ENCODE measurements at places on chromosomes 7 and 10.

DNA sequence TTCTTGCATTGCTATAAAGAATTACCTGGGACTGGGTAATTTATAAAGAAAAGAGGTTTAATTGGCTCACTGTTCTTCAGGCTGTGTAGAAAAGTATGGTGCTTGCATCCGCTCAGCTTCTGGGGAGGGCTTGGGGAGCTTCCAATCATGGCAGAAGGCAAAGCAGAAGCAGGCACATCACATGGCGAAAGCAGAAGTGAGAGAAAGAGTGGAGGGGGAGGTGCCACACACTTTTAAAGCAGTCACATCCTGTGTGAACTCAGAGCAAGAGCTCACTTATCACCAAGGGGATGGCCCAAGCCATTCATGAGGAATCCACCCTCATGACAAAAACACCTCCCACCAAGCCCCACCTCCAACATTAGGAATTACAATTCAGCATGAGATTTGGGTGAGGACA lies 303.5 kb downstream of the OTUD1 start:
- no peak for DNase-seq

DNA sequence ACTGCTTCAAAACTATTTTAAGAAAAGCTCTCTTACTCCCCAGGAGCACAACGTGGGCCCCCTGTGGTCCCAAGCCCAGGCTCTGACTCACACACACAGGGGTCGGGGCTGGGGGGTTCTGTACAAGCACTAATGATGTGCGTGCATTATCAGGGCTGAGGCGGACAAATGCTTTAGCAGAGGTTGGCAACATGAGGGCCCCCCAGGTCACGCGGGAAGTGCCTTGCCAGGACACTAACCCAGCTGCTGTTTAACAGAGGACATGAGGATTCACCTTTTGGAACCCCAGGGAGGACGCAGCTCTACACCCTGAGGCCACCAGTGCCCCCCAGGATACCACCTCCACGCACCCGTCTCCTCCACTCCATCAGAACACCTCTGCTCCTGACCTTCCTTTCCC lies 342.8 kb downstream of the DNAJB6 start:
- no peak for DNase-seq

DNA sequence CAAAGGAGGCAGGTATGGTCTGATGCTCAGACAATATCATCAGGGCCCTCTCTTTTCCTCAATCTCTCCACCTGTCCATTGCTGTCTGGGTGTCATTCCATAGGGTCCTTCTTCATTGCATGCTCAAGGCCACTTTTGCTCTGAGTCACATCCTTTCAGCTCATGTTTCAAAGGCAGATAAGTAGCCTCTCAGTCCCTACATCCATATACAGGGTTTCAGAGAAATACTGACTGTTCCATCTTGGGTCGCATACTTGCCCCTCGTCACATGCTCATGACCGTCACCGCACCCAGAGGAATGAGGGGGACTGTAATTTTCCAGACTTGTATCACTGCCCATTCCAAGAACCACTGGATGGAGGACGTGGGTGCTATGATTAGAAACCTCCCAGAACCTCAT lies 93.4 kb downstream of the FAM107B start:
- DNase-seq: no peak

DNA sequence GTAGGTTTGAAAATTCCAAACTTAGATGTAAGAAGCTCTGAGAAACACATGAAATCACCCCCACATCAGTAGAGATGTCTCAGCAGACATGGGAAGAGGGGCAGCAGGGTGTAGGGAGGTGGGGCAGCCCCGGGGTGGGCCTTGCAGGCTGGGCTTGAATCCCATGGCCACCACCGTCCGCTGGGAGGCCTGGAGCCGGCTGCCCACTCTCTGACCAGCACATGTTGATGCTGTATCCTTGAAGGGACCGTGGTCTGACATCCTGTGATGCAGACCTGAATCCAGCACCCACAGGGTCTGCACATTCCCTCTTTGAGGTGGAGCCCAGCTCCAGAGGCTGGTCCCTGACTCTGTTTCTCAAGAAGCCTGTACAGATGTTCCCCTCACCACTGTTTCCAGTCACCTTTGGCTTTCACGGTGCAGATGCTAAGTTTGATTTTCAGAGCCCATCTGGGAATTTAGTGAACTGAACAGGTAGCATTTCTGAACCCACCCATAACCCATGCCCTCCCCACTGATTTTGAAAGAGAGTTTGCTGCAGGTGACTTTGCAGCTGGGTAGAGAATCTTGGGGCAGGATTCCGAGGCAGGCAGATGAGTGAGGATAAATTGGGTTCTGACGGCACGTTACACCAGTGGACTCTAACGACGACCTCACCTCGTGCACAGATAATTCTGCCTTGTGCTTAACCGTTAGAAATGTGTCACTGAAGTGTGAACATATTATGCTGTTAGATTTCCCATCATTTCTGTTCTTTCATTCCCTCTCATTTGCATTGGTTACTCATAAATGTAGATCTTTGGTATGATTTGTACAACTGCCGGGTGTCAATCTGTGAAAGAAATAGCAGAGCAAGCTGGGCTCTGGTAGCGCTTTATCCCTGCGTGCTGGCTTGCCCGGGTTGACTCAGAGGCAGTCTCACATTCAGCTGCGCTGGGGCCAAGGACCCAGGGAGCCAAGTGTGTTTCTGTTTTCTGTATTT lies 45.7 kb downstream of the IKZF1 start:
- DNase-seq: no peak

- DNase-seq: no peak
Observed at GRCh38 chr7:7327423-7327822, 145.1 kb downstream of the C1GALT1 start.

DNA sequence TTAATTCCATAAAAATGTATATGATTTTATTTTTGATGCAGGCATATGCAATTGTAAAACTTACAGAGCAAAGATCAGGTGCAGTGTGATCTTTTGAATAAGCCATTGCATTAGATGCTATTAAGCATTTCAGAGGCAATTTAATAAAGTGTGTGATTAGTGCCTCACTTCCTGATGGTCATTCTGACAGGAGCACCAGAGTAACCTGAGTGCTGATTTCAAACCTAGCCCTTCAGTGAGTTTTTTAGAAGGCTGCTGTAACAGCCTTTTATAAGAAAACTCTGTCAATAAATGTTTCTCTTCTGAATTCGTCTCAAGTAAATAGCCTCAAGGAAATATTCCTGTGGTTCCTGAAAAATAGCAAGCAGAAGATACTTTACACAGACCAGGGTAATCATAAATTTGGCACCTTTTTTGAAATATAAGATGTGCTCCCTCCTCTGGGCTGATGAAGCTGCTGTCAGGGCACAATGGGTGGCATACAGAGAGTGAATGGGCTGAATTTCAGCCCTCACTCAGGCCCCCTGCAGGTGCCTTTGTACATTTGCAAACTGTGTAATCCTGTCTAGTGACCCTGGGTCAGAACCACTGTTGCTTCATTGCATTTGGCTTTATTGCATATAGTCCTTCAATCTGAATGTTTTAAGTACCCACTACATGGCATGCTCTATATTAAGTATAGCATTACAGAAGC lies 193.7 kb upstream of the CSTF2T start:
- no peak for DNase-seq

GRCh38 chr7:159019111-159019510 lies 125.6 kb downstream of the VIPR2 start:
- no peak for DNase-seq

GRCh38 chr10:88091490-88092061 lies 228.2 kb downstream of the PTEN start:
- no peak for DNase-seq

GRCh38 chr7:72161534-72161933 lies 250.6 kb downstream of the CALN1 start:
- DNase-seq: no peak

- DNase-seq: no peak
Observed at GRCh38 chr7:93202594-93203250, 23.5 kb downstream of the HEPACAM2 start.

GRCh38 chr10:71060476-71061426 lies 151.6 kb upstream of the UNC5B start:
- DNase-seq: no peak

DNA sequence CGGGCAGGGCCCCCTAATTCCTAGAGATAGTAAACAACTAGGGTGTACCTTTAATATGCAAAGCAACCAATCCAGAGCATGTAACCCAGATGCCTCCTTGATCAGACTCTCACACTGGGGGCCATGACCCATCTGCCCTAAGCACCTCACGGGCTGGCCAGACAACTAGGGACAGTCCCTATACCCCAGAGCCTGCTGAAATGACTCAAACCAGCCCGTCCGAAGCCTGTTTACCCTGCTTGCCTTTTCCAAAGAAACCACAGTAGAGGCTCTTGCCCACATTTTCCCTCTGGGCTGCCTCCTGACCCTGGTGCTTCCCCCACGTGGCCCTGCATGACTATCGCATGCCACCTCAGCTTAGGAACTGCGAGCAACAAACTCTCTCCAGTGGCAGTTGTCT lies 46.2 kb downstream of the RGS10 start:
- no peak for DNase-seq
